ENCODE measurements at places on chromosomes 13 and 19.
A peak's percentile ranks its signal among the peaks of the same experiment; 100 is the strongest.

GRCh38 chr13:112893570-112894422 is 75.2 kb upstream of the MCF2L start:
- DNase-seq: no peak

DNA sequence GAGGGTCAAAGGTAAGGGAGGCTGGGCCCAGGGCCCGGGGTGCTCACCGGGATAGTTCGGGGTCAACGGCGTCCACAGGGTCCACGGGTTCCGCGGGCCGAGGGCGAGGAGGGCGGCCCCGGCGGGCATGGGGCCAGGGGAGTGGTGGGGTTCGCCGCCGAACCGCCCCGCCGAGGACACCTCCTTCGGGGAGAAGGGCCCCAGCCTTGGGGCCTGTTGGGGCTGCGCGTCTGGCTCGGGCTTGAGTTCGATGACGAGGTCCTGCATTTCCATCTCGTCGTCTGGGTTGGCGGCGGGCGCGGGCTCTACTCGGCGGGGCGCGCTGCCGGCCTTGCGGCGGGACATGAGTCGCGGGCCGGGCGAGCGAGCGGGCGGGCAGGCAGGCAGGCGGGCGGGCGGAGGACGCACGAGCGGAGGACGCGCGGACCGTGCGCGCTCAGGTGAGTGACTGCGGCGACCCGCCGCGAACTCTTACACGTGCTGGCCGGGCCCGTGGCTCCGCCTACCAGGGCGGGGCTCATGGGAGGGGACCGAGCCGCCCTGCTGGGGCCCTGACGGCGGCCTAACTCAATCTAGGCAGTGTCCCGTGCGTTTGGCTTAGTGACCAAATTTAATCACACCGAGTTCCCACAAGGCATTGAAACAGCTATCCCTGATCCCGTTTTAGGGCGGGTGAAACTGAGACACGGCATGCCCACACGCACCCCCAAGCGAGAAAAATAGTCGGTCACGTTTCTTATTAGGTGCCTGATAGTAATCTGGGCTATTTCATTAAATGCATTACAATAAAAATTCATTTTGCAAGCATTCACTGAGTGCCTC is at the start of gene ZNF296:
Gene ZNF296 (minus strand): TSS at position 450 of the 822 bp plus-strand sequence. CDS start 105 bp downstream, at position 345.
- no peak for DNase-seq

- no peak for DNase-seq
These were observed 20.6 kb downstream of the BRSK1 start for GRCh38 chr19:55304279-55304978.

- peak; percentile 8 for DNase-seq
These were observed 58.7 kb upstream of the KLF5 start for GRCh38 chr13:73000027-73000674.

DNA sequence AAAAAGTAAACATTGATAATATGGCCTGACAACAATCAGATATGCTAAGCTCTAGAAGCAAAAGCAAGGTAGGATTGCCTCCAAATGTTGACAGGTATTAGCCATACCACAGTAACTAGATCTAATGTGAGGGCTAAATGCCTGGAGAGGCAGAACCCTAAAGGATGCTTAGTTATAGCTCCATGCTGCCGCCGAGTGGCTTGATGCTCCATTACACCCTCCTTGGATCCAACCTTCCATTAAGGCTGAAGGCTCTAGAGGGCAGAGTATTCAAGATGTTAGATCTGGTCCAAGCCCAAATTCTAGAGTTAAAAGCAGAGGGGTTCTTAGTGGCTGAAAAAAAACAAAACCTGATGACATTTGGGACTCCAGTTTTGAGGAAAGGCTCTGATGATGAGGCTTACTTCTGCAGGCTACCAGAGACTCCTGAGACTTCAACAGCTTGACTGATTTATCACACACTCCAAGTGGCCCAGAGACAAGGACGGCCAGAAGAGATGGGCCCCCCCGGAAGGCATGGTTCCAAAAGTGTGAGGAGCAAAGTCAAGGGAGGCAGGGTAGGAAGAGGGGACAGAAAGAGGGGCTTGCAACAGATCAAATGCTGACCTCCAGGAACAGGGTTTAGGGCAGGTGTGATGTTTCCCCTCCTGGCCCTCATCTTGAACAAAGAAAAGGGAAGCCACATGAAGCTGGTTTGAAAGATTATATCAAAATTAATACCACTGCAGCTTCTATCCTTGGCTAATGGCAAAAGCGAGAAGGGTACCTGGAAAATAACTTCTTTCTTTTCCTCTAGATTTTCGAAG is 21.9 kb upstream of the CPB2 start:
- peak; percentile 57 for DNase-seq

DNA sequence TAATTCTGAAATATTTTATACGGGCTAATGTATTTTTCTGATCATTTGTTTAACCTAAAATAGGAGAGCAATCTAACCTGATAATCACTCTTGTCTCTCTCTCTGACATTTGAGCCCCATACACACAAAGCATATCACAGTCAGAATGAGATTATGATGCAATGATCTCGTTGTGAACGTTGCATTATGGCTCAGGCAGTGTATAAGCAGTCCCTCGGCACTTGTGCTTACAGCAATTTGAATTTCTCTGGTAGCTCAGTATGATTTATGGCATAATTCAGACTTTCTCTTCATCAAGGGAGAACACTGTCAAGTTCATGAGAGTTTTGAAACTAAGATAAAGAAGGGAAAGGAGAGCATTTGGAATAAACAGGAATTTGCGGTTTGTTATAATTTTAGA is 256.1 kb downstream of the DACH1 start:
- DNase-seq: no peak

DNA sequence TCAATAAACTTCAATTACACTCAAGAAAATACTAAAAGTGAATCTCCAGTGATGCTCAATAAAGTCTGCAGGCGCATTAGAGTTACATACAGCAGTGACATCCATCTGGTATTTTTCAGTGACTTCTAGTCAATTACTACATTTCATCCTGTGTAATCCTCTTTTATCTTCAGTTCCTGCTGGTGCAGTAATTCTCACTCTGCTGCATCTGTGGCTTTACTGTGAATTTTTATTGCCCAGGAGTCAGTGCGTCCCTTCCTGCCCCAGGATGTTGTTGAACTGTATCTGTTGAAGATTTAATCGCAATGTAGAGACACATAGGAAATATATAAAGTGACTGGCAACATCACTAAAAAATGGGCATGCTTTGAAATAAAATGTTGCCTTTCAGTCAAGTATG is 196.3 kb upstream of the TMTC4 start:
- no peak for DNase-seq

DNA sequence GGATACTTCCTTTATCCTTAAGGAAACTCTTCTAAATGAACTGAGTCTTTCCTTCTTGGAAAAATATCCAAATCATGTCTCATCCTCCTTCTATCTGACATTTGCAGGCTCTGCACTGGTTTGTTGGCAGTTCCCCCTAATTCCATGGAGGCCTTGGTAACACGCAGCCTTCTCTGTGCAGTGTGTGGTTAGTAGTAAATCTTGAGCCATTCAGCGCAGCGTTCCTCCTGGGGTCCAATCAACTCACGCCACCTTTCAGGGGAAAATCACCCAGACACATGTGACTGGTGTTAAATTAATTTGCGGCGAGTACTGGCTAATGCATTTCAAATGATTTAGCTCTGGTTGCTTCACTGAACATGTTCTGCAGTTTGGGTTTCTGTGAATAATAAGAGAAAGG is 21.0 kb upstream of the CBY2 start:
- no peak for DNase-seq

DNA sequence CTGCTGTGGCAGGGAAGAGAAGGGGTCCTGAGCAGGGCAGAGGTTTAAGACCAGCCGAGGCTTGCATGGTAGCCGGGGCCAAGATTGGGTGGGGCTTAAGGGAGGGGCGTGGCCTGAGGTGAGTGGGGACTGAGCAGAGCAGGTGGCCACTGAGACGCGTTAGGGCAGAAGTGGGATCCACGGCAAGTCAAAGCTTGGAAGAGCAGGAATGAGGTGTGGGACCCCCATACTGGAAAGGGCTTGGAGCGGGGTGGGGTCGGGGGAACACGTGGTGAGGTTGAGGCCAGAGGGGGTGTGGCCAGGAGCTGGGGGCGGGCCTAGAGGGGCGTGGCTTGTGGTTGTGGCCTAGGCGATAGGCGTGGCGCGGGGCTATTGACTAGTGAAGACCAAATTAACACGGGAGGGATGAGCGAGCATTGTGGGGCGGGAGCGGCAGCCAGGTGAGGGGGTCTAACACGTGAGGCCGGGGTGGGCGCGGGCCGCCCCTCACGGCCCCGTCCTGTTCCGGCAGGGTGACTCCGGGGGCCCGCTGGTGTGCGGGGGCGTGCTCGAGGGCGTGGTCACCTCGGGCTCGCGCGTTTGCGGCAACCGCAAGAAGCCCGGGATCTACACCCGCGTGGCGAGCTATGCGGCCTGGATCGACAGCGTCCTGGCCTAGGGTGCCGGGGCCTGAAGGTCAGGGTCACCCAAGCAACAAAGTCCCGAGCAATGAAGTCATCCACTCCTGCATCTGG is 3.3 kb downstream of the CFD start:
- no peak for DNase-seq

GRCh38 chr13:33152389-33152788 is 133.2 kb downstream of the STARD13 start:
- no peak for DNase-seq

DNA sequence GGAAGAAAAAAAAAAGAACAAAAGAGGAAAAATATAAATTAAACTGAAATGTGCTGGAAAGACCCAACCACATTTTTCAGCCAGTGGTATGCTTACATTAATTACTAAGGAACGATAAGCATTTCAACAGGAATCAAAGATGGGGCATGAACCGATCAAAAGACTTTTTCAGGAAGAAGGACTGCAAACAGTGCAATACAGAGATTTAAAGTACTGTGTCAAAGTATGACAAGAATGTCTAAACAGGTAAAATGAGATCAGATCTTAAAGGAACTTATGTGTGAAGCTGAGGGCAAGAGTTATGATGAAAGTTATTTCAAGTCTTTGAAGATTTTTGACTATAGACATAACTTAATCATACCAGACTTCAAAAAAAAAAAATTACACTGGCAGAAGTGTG is 1761.8 kb downstream of the SLITRK5 start:
- DNase-seq: no peak

- DNase-seq: no peak
These were observed 3.1 kb downstream of the SLC17A7 start for GRCh38 chr19:49438261-49438660.

- no peak for DNase-seq
These were observed 24.0 kb downstream of the GRIN2D start for GRCh38 chr19:48417421-48417820.

DNA sequence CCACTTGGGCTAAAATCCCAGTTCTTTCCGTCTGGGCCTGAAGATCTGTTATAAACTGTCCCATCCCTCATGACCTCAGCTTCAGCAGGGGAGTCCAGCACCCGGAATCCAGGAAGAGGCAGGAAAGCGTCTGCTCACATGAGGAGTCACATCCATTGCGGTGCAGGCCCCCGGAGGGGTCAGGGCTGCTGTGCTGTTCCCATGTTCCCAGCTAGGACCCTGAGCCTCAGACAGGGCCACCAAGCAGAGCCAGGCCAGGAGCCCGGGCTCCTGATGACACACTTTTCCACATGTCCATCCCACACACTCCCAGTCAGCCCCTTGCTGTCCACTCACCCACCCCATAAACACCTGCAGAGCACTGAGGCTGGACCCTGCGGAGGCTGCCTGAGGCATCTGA is 45.3 kb upstream of the VSTM2B start:
- no peak for DNase-seq

- no peak for DNase-seq
These were observed 24.0 kb upstream of the MIER2 start for GRCh38 chr19:368630-369024.

GRCh38 chr13:79973533-79973963 is 367.4 kb downstream of the SPRY2 start:
- DNase-seq: peak; percentile 26

DNA sequence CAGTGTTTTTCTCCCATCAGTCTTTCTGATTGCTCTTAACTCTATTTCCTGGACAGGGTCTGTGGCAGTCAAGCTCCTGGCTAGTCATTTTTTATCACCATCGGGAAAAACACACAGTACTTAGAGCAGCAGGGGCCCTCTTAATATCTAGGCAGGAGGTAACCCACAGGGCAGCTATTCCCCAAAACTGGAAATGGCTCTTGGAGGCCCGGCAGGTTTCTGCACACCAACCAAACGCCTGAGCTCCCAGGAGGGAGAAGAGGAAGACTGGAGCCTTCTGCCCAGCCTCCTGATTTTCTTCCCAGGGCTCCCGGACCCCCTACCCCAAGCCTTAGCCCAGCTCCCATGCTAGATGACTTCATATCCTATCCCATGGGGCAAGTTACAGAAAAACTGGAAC is 49.3 kb upstream of the VSTM2B start:
- DNase-seq: no peak

- no peak for DNase-seq
These were observed 6.2 kb upstream of the ZNF554 start for GRCh38 chr19:2813235-2814160.

GRCh38 chr19:48830965-48831364 is 5.3 kb downstream of the HSD17B14 start:
- DNase-seq: no peak
